Anterior cingulate cortex (tissue), 58 donors: ENCODE measurements at places on chromosomes 1 and 21.

GRCh38 chr1:50112193-50112592, 3.5 kb downstream of the ELAVL4 start:
- no peak for DNase-seq

GRCh38 chr1:187551061-187551460, 722.3 kb downstream of the PLA2G4A start:
- no peak for DNase-seq

GRCh38 chr1:61887931-61888564, 145.8 kb downstream of the PATJ start:
- no peak for DNase-seq

GRCh38 chr1:14392161-14392858, 206.2 kb upstream of the KAZN start:
- no peak for DNase-seq

- no peak for DNase-seq
These were observed 374.6 kb upstream of the RUNX1 start for GRCh38 chr21:35423709-35424108.

DNA sequence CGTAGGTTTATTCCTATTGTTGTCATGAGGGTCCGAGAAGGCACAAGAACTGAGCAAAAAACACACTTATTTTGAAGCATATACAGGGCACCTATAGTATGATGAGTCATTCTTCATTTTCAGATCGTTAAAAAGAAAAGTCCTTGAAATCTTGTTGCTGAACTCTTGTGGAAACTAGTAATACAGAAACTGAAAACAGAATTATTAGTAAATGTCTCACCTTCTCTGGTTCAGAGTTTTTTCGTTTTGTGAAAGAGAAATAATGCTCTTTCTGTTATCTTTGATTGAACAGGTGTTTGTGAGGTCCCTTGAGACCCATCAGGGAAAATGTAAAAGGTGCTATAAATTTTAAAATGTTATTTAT, 102.0 kb upstream of the COA6 start:
- no peak for DNase-seq

DNA sequence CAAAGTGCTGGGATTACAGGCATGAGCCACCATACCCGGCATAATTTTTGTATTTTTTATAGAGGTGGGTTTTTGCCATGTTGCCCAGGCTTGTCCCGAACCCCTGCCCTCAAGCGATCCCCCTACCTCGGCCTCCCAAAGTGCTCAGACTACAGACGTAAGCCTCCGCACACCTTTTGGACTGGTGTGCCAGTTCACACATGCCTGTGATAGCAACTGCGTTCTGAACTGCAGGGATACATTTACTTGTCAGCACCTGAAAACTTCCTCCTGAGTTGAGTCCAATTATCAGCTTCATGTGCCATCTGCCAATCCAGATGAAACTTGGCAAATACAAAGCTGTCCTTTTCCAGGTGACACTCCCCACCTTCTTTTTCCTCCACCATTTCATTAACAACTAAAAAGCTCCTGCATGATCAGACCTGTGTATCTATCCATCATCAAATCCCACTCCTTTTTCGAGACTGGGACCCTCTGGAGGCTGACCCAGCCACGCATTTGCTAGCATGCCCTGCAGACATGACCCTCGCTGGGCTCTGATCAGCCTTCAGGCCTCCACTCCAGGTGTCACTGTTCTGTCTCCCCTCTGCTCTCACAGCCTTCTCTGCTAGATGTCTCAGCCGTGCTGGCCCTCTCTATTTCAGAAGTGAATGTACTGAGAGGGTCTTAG, 2.1 kb upstream of the DEGS1 start:
- no peak for DNase-seq

- DNase-seq: no peak
These were observed 111.4 kb downstream of the NTNG1 start for GRCh38 chr1:107252271-107252670.

GRCh38 chr1:66764994-66765578, 12.8 kb downstream of the DYNLT5 start:
- peak; percentile 0 for DNase-seq

GRCh38 chr1:85569122-85569521, 11.4 kb upstream of the CCN1 start:
- no peak for DNase-seq

DNA sequence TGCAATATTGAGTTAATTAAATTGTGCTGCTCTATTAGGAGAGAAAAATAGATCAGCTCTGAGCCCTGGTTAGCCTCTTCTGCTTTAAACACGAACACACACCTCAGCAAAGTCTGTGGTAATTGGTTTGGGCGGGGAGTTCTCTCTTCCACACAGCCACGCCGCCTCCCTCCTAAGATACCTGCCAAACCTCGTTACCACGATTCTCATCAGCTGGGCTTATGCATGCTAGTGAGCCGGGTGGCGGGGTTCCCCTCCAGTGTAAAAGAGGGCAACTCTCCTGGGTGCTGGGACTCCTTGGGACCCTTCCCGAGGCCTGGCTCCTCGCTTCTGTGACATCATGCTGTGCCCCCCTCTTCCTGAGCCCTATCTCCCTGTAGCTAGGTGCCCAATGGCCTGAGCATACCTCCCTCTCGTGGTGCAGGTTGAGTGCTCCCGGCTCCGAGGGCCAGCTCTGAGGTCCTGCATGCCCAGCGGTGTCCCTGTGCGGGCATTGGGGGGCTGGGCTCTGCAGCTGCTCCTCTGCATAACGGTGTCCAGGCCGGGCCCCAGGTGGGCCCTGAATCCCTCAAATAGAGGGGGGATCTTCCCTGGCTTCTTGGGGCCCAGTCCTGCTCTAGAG, 182.9 kb downstream of the PRDM16 start:
- no peak for DNase-seq

- no peak for DNase-seq
These were observed 4.4 kb downstream of the ITPKB start for GRCh38 chr1:226734611-226735153.

DNA sequence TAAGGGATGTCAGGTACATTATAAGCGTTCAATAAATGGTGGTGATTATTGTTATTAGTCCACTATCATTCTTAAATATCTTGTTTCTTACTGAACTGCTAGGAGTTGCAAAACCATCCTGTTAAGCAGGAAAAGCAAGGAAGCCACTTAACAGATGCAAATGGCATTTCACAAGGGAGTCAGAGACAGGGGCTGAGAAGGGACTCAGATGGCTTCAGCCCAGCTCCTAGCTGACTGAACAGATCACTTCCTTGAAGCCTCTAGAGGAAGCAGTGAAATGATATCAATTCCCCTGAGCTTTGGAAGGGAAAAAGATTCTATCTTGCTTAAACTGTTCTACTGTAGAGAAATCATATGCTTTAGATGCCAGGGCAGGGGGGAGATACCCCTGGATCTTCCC, 151.5 kb downstream of the ST6GALNAC5 start:
- no peak for DNase-seq

DNA sequence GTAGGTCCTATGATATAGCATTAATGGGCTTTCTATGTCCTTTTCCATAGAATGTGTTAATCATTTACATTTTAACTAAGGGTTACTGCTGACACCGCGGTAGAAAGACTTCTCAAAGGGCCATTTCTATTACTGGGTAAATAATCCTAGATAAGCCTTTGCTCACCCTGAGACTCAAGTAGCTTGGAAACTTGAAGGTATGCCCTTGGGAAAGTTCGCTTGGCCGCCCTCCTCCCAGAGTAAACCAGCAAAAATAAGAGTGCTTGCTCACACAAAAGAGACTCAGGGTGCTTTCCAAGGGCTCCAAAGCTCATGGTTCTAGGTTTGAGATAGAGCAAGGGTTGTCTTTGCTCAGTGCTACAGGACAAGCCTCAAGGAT, 85.8 kb upstream of the TMPRSS2 start:
- no peak for DNase-seq

DNA sequence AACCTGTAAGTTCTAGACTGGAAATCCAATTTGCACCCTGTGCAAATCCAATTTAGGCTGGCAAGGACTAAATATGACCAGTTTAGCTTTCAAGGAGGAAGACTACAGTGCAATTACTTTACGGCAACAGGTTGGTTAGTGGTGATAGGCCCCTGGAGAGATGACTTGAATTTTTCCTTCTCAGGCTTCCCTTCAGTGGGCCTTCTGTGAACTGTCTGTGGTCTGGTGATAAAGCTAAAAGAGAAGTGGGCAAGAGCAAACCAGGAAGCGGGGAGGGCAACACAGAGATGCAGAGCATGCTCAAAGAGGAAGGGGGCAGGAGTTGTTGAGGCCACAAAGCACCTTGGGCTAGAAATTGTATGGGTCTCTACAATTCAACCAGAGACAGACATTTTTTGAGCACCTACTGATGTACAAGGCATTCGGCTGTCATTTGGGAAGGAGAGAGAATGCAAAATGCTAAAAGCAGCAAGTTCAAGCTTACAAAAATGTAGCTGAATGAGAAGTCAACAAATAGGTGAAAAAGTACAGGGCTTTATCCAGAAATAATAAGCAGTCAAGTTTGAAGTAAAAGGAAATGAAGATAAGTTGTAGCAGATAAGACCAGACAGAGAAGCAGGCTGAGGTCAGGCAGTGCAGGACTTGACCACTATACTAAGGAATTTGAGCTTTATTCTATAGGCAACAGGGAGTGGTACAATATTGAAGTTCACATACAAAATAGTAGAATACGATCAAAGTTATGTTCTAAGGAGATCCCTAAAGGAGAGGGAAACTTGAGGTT, 23.9 kb downstream of the INPP5B start:
- no peak for DNase-seq

DNA sequence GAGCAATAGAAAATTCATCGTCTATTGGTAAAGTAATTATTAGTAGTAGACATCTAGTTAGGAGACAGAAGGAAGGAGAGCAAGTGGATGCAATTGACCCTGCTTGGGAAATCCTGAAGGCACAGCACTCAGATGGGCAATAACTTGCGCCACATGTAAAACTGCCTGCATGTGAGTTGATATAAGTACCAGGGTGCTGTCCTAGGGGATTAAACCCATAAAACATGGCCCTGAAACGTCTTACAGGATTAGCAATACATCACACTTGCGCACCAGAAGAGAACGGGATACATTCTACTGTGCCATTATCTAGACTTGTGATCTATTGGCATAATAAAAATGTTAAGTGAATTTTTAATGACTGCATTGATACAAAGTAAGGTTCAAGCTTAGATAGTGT, 277.5 kb upstream of the LYPLAL1 start:
- no peak for DNase-seq

GRCh38 chr1:169959686-169960085, 66.0 kb upstream of the SCYL3 start:
- DNase-seq: no peak

- peak; percentile 48 for DNase-seq
These were observed 1.8 kb upstream of the CKS1B start for GRCh38 chr1:154972517-154973343.

- no peak for DNase-seq
These were observed 56.2 kb upstream of the EPS8L3 start for GRCh38 chr1:109819906-109820305.

- DNase-seq: no peak
These were observed 256.8 kb upstream of the NFIA start for GRCh38 chr1:60825593-60825992.

DNA sequence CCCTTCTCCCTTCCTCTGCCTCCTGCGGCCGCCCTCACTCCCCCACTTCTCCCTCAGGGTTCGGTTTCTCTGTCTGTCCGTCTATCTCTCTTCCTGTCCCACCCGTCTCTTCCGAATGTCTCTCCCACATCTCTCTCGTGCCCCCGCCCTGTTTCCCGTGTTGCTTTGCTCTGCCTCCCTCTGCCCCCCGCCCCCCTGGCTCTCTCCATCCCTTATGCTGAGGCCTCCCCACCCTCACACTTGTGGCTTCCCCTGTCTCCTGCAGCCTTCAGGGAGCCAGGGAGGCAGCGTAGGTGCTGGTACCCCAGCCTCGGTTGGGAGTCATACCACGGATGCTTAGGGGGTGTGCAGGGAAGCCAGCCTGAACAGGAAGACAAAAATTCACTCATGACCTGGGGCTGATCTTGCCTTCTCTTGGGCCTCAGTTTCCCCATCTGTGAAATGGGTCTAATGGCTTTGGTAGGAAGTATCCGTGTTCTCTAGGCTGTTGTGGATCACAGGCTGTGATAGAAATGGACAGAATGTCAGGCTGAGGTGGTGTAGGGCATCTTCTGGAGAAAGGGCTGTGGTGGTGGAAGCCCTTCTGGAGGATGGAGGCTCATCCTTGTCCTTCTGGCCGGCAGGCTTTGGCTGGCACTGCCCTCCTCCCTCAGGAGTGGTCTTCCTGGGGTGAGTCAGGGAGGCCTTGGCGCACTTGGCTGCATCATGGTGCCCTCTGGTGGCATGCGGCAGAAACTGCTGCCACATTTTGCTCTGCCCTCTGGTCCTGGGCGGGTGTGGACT, 55.5 kb downstream of the FOXO6 start:
- peak; percentile 21 for DNase-seq

GRCh38 chr1:213332491-213332890, 281.4 kb downstream of the RPS6KC1 start:
- DNase-seq: no peak

- no peak for DNase-seq
These were observed 23.5 kb downstream of the NTPCR start for GRCh38 chr1:232973652-232974611.

DNA sequence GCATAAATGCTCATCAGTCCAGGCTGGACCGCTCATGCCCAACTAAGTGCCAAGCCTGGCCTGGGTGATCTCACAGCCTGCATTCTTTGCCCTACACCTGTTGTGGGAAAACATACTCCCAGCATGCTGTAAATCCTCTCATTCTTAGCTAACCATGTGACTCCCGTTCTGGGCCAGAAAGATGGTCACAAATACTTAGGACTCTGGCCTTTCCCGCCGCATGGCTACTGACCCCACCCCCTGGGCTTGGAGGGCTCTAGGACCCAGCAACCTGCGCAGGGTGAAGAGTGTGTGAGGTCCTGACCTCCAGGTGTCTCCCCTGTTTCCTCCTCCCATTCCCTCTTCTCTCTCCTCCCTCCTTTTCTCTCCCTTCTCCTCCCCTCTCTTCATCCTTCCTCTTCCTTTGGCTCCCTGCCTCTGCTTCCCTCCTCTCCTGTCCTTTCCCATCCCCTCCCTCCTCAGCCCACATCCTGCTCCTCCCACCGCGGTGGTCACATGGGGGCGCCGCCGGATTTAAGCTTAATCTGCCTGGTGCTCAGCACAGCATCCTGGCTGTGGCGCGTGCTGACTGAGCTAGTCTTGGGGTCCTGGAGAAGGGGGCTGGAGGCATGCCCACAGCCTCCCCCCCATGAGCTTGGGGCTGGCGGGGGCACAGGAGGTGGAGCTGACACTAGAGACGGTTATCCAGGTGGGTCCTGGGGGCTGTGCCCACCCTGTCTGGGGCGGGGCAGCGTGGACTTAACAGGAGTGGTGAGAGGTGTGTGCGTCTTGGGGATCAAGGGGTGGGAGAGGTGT, at the start of gene CROCC:
TSS of gene CROCC (plus strand) at position 541 of the 795 bp plus-strand sequence. CDS start at position 629, 88 bp downstream.
- peak; percentile 23 for DNase-seq

DNA sequence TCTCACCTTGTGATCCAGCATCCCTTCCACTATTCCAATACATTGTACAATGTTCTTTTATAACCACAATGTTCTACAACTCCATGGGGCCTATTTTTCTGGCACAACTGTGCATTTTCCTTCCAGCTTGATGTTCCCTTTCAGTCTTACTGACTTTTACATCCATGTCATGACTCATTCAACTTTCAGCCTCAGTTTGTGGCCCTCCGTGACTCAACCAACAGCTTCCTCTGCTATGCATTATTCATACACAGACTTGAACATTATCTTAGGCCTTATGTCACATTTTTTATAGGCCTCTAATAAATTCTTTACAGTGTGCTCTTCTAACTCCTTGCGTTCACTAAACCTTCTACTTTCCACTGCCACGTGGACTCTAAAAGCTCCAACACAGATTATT, 119.4 kb upstream of the PRMT6 start:
- no peak for DNase-seq
